ENCODE measurements at places on chromosomes 3 and 15.
A peak's percentile ranks its signal among the peaks of the same experiment; 100 is the strongest.

DNA sequence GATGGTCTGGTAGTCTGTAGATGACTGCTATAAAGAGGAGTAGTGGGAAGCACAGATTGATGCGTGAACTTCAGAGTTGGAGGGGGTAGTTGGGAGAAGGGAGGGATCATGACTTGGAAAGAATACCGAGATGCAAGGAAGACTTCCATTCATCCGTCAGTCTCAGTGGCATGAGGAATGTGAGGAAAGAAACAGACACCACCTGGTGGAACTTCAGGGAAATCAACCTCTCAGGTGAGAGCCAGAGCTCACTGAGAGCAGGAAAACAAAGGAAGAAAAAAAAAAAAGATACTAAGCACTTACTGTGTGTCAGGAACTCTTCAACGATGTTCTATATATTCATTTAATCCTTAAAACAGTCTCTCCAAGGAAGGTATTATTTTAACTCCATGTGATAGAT is 172.4 kb downstream of the OXSM start:
- peak; percentile 9 for DNase-seq

- no peak for DNase-seq
Observed at GRCh38 chr15:40328751-40329150, 5.3 kb downstream of the INAFM2 start.

DNA sequence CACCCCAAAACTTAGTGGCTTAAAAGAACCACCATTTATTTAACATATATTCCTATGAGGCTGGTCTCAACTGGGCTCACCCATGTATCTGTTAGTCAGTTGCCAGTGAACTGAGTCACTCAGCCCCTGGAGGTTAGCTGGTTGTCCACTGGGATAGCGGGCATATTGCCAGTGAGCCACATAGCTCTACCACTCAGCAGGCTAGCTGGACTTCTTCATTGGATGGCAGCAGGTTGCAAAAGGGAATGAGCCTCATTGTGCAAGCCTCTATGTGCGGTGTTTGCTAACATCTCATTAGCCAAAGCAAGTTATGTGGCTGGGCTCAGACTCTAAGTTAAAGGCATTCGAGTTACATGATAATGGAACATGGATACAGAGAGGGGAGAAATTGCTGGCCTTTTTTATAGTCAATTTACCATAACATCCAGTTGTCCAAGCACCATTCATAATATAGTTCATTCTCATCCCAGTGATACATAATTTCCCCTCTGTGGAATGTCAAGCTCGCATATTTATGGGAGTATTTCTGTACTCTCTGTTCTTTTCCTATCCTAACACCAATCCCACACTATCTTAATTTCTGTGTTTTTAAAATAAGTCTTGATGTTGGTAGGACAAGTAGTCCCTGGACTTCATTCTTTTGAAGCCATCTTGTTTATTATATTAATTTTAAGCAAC is 8.7 kb downstream of the BTD start:
- no peak for DNase-seq

DNA sequence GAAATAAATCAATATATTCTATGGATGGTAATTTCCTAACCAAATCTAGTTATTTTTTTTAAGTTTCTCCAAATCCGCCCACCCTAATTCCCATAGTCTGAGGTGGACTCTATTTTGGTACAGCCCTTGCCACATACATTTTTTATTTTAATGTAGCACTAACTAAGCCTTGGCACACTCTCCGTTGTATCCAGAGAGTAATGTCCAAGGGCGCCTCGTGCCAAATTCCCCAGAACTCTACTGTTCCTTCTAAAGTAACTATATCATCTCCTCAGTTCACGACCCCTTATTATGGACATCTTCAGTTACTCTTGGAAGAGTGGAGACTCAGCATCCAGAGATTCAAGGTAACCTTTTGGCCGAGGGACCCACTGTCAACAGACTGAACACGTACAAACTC is 1.3 kb downstream of the VGLL3 start:
- DNase-seq: no peak

GRCh38 chr15:69311319-69311721 is 12.6 kb downstream of the PAQR5 start:
- no peak for DNase-seq

GRCh38 chr3:109275702-109276293 is 40.5 kb downstream of the DPPA2 start:
- DNase-seq: peak; percentile 35

- DNase-seq: peak; percentile 54
Observed at GRCh38 chr3:13072239-13072599, 1.0 kb downstream of the IQSEC1 start.

DNA sequence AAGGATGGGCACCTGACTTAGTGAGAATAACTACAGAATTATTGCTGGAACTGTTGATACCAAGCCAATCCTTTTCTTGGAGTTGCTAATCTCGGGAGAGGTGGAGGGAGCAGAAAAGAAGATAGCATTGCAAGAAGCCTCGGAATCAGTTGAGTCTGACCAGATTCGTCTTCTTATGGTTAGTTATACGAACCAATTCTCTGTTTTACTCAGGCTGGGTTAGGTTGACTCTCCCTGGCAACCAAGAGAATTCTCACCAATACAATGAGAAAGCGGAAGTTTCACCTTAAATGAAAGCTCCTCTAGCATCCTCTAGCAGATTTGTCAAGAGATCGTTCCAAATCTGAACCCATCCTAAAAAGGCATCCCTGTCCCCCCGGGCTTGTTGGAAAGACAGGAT is 43.5 kb upstream of the UBE2E1 start:
- DNase-seq: no peak

DNA sequence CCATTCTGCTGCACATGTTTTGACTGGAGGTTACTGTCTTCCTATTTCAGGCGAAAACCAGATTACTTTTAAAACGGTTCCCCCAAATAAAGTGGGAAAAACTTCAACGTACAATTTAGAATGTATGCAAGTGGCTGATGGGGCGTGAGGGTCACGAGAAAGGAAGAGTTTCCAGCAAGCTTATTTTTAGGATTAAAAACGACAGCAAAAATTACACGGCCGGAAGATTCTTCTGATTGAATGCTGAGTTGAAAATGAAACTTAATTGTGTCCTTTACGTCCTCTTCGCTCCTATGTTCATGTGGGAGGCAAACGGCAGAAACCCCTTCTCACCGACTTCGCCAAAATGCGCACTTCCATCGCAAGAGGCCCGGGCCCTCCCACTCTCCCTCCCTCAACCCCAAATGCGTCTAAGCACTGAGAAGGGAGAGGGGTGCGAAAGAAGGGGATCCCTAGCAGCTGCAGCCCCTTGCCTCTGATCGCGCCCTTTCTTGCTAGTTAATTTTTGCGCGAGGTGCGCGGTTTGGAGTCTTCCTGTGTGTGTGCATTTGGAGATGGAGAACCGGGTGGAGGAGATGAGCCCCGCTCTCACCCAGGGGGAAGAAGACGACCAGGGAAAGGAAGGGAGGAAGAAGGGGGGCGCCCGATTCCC is 656 bp downstream of the CD47 start:
- DNase-seq: peak; percentile 63

GRCh38 chr3:4684976-4685375 is 191.8 kb downstream of the ITPR1 start:
- no peak for DNase-seq

DNA sequence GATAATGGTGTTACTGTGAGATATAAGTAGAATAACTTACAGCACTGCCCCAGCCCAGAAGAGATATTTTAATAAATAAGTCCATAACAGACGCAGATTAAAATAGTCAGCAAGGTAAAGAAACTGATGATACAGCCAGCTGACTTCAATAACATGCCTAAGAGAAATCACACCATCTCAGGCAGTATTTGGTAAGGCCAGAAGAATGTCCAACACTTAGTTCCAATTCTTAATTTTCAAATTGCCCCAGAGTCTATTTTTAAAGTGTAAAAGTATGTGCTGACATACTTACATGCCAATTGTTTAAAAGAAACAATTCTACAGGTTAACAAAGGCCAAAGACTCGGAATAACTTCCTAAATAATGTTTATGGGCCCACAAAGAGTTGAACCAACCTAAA is 1.6 kb downstream of the GNB4 start:
- no peak for DNase-seq

GRCh38 chr3:184029443-184029842 is 2.1 kb upstream of the HTR3D start:
- DNase-seq: no peak

- DNase-seq: no peak
Observed at GRCh38 chr3:141661229-141662196, 76.6 kb upstream of the RNF7 start.

- DNase-seq: no peak
Observed at GRCh38 chr3:161413127-161413854, 42.0 kb upstream of the SPTSSB start.

DNA sequence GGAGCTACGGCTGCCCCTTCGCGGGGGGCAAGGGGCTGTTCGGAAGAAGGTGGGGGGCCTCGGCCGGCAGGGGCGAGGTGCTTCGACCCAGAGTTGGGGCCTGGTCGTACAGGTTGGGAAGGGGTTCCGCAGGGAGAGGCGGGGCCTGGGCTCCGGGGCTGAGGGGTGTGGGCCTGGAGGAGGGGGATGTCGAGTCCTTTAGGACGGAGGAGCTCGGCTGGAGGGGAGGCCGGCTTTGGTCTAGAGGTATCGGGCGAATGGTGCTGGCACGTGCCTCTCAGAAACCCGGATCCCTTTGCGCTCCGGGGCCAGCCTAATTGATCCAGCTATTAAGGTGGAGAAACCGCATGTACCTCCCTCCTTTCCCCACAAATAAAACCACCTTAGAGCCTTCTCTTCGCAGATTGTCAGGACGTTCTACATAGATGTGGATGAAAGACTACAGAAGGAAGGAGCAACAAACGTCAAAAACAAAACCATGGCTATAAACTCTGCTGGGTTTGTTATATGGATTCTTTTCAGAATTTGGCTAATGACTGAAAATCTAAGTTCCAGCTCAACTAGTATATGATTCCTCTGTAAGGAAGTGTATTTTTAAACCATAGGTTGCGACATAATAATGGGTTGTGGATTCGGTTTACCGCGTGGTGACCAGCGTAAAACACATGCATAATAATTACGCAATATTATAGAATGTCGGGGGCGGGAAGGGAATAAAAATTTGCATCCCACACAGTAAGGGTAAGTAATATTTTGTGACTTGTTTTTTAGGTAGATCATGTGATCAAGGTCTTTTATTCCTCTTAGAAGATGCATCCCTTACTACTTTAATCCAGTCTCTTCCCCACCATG is 644 bp upstream of the NGLY1 start:
- peak; percentile 85 for DNase-seq

GRCh38 chr15:63442080-63442479 is 60.4 kb upstream of the CA12 start:
- no peak for DNase-seq

GRCh38 chr15:74196175-74196574 is 6.4 kb downstream of the STRA6 start:
- peak; percentile 99 for DNase-seq

- no peak for DNase-seq
Observed at GRCh38 chr3:43525386-43525785, 96.4 kb downstream of the ANO10 start.

DNA sequence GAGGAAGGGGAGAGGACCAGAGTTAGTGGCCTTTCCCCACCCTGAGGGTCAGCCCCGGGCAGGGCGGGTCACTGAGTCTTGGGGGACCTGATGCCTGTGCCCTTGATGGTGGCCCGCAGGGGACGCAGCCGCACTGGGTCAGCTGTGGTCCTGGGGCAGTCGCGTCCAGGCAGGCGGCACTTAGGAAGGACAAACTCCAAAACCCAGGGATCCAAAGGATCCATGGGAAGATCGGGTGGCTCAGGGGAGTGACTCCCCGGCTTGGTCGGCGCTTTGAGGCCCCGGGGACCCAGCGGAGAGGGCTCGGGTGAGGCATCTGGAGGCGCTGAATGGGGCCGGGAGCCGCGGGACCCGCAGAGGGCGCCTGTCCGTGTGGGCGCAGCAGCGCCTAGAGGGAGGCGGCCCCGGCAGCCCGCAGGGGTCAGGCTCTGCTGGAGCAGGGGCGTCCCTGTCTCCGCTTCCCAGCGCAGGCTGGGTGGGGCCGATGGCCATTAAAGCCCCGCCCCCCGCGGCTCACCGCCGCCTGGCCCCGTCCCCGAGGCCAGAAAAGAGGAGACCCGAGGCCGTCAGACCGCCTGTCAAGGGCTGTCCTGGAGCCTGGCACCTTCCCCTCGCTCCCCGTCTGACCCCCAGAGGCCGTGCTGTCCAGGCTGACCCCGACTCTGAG is 17.5 kb downstream of the CIDEC start:
- DNase-seq: no peak

GRCh38 chr15:78895471-78895870 is 22.8 kb downstream of the MORF4L1 start:
- DNase-seq: no peak

DNA sequence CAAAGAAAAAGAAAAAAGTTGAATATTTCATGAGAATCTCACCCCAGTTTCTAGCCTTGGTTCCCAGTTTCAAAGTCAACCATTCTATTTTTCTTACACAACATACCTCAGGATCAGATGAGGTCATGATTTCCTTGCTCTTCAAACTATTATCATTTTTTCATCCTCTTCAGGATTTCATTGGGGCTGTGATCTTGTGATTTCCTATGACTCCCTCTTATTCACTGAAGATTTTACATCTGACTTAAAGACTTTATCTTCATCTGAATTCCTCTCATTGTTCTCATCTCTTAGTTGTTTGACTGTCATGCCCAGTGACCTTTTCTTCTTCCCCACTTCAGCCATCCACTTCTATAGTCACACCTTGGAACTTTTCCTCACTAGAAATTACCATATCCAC is 3.1 kb upstream of the C3orf33 start:
- no peak for DNase-seq

GRCh38 chr15:90907051-90907660 is 4.1 kb downstream of the MAN2A2 start:
- no peak for DNase-seq

- DNase-seq: no peak
Observed at GRCh38 chr15:40155270-40155910, 5.5 kb upstream of the BUB1B start.

DNA sequence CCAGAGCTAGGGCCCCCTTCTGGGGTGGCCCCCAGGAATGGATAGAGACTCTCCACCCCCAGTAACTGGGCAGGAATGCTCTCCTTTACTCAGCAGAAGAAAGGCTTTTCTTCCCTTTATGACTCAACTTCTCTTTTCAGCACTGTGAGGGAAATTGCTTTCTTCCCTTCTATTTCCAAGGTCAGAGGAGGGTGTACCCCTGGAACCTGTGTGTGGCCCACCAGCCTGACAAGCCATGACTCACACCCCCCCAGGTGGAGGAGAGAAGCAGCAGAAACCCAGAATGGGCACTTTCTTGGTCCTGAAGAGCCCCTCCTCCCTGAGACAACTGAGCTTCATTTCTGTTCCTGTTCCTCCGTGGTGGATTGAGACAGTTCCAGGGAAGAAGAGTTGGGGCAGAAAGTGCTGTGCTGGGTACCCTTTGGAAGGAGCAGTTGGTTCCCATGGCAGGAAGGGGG is 2.7 kb upstream of the ANKRD63 start:
- no peak for DNase-seq

DNA sequence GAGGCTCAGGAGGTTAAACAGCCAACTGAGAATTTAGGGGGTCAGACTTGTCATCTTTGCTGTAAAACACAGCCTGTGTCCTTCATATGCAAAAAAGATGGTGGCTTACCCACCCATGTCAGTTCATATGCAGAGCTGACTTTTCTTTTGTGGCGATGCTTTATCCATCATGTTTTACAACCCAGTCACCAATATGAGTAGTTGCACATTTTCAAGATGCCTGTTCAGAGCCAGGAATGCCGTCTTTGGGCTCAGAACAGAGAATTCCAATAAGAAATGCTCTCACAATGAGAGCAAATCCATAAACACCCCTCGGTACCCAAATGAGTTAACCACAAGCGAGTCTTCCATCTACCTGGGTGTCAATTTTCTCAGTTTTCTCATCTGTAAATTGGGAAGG is 83.6 kb downstream of the TIGIT start:
- no peak for DNase-seq

GRCh38 chr3:75814797-75815196 is 29.4 kb upstream of the ZNF717 start:
- no peak for DNase-seq

Measured in SJCRH30 (cell line).